Peyer's patch (tissue), 4 donors: ENCODE measurements at places on chromosomes 6 and 20. TPM values are rescaled to one million over a fixed set of nuclear protein-coding genes. Genes with fewer than 3 reads are reported as not detected.

DNA sequence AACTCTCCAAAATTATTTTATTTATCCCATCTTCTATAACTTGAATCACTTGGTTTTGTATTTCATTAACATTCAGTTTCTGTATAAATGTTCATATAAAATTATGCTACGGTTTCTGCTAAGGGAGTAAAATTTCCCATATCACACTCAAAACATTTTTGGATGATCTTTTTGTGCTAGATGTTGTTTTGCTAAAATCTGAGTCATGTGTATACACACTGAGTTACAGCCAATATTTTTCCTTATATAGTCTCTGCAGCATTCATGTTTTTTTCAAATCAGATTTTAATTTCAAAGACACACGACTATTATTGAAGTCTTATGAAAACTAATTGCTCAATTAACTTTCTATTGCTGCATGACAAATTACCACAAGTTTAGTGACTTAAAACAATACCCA is 54.3 kb upstream of the SLC2A12 start:
- H3K27me3 ChIP-seq: no peaks in the 10 kb centered on the region
- H3K4me3 ChIP-seq: no peak overlapping the region
- no peak for DNase-seq
- no peaks in the 10 kb centered on the region for H3K4me1 ChIP-seq

- DNase-seq: no peak
- H3K4me1 ChIP-seq: no peaks in the 10 kb centered on the region
- no peak overlapping the region for H3K27ac ChIP-seq
- no peaks in the 10 kb centered on the region for H3K36me3 ChIP-seq
- no peaks in the 10 kb centered on the region for H3K27me3 ChIP-seq
- H3K4me3 ChIP-seq: no peak overlapping the region
These were observed 3.3 kb upstream of the AARS2 start for GRCh38 chr6:44316481-44316880.

GRCh38 chr6:149939909-149940671 is 1.7 kb upstream of the ULBP2 start:
- DNase-seq: no peak
- H3K27ac ChIP-seq: no peak overlapping the region
- no peak overlapping the region for H3K4me3 ChIP-seq
- H3K36me3 ChIP-seq: no peaks in the 10 kb centered on the region
- peaks cover 8% of the 10 kb centered on the region for H3K4me1 ChIP-seq

Gene ZBTB9
- total RNA-seq: 0.70 TPM

DNA sequence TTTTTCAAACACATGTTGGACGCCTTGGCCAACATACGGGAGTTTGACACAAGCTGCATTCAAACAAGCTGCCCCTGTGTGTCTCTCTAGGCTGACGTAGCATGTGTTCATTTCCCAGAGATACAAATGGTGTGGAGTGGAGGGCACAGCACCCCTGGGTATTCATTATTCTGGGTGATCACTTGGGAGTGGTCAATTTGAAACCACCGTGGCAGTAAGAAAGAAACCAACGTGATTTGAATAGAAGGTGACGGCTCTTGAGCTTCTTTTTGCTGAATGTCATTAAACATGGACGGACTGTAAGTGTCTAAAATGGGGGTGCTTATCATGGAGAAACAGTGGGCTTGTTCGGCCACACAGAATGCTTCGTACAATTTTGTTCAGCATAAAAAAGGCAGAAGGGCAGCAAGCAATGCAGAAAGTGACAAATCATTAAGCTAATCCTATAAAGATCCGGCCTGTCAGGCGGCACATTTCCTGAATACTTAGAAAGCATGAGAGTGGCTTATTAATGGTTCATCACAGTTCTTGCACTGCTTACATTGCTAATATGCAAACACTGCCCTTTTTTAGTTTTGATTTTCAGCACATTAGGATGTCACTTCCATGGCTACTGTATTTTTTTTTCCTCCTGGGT is 1261.9 kb upstream of the CITED2 start:
- no peak for DNase-seq
- no peaks in the 10 kb centered on the region for H3K27me3 ChIP-seq
- no peak overlapping the region for H3K27ac ChIP-seq

DNA sequence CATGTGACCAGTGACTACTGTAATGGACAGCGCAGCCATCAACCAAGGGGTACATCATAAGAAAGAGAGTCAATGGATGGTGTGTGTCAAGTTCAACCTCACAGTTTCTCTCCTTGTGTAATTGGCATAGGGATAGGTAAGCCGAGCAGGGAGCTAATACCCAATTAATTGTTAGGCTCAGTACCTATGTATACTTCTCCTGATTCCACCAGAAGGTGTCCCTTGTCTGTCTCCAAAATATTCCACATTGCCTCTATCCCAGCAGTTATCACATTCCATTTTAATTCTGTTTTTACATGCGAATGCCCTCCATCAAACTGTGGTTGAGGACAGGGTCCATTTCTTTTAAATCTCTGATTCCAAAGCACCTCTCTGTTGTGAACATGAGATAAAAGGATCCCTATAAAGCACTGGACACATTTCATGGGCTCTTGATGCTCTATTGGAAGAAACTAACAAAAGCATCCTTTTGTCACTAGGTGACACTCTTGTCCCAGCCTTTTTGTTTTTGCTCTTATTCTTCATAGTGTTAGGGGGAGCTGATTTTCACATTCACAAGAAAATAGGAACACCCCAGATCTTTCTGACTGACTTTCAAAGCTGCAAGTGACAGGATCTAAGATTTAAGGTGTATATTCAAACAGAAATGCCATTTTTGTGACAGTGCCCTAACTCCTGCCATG is 38.9 kb downstream of the FBXO9 start:
- no peaks in the 10 kb centered on the region for H3K4me1 ChIP-seq
- DNase-seq: no peak
- H3K4me3 ChIP-seq: no peak overlapping the region
- H3K27me3 ChIP-seq: no peaks in the 10 kb centered on the region
